ENCODE measurements at places on chromosomes 1 and 21.

DNA sequence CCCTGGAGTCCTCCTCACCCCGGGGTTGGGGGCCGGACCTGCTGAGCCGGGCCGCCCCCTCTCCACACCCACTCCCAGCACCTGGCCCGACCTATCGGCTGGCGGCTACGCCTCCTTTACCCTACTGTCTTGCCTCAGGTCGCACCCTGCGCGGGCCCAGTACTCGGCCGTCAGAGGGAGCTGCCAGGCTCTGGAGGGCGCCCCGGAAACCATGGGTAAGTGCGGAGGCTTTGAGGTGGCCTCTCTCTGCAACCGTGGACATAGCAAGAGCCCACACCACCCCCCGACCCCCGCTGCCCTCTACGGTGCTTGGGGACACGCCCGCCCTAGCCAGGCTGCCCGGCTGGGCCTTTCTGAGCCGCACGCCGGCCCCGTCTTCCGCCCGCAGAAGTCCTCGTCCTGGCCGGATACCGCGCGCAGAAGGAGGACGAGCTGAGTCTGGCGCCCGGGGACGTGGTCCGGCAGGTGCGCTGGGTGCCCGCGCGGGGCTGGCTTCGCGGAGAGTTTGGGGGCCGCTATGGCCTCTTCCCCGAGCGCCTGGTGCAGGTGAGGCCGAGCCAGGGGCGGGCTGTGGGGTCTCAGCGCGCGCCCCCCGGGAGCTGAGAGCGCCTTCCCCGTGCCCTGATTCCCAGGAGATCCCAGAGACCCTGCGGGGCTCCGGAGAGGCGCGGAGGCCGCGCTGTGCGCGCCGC lies at the start of gene SH3D21:
TSS of gene SH3D21 (plus strand) at position 159 of the 692 bp plus-strand sequence. CDS start at position 212, 53 bp downstream.
- no peak for DNase-seq

DNA sequence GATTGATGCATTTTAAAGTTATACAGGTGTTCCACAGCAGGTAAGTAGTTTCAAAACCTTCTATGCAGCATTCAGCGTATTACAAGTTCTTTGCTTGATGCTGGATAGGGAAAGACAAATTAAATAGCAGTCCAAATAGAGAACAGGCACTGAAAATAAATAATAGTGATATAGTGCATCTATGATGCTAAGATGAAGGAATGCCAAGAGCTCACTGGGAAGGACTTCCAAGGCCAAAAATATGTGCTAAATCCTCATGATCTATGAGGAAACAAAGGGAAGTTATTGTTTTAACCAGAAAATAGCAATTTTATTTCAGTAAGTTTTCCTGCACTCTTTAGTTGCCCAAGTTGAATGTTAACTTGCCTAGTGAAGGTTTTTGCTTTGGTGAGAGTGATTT lies 127.8 kb upstream of the GREM2 start:
- DNase-seq: no peak

- DNase-seq: no peak
Measured at GRCh38 chr1:235745503-235746136, 96.0 kb upstream of the GNG4 start.

- no peak for DNase-seq
Measured at GRCh38 chr1:89133747-89134146, 7.8 kb upstream of the GBP2 start.

- no peak for DNase-seq
Measured at GRCh38 chr1:204443260-204443619, 31.6 kb upstream of the PPP1R15B start.

- DNase-seq: no peak
Measured at GRCh38 chr1:47813970-47814369, 183.2 kb downstream of the TRABD2B start.

DNA sequence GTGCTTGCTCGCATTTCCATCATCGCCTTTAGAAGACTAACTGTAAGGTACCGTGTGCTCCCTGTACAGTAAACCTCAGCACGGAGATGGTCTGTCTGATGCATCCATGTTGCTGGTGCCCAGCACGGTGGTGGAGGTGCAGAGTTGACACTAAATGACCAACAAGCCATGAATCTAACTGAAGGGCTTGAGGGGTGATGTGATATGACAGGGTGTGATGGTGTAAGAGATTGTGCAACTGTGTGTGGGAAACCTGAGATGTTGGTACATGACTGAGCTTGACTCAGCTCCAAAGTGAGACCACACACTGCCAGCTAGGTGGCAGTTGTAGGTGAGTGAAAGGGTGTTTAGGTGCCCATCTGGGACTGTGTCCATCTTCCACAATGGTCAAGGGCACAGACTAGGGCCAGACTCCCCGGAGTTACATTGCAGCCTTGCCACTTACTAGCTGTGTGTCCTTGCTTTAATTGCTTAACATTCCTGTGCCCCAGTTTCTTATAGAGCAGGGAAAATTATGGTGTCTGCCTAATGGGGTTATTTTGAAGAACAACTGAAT lies 21.4 kb downstream of the SLC2A1 start:
- no peak for DNase-seq

DNA sequence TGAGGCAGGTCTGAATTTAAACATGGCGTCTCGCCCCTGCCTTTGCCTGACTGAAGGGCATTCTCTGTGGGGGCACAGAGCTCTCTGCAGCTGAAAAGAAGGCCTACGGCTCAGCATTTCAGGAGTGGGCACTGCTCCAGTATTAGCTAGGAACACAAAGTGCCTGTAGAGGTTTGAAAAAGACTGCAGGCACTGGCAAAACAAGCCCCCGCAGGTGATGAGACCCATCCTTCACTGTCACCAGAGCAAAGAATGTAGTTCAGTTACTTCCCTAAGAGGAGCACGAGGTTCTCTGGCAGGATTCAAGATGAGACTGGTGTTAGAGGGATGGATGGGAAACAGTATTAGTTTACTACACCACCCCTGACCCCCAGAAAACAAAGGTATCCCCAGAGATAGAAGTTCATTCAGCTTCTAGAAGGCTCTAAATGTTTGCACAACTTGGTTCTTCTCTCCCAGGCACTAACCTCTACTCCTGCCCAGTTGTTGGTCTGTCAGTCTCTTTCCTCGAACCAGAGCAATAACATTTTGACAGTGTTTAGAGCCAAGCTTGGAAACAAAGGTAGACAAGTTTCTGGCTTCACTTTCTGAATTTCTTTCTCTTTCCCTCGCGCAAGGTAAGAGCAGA lies 101.9 kb upstream of the KCNE2 start:
- DNase-seq: no peak

DNA sequence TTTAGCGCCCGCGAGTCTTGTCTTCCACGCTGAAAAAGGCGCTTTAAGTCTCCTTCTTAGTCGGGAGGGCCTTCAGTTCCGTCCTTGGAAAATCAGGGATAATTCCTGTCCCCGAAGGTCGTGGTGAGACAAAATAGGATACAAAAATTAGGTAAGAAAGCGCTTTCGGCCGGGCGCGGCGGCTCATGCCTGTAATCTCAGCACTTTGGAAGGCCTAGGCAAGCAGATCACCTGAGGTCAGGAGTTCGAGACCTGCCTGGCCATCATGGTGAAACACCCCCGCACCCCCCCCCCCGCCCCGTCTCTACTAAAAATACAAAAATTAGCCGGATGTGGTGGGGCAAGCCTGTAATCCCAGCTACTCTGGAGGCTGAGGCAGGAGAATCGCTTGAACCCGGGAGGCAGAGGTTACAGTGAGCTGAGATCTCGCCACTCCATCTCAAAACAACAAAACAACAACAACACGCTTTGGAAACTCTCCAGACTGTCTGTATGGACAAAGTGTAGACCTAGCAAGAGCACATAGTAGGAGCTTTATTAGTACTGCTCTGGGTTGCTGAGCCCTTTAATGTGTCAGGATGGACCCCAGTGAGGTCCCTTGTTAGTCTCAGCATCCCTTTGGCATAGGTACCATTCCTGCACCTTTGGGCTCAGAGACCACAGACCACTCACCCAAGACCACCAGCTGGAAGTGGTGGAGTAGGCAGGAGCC lies 790 bp upstream of the TMEM54 start:
- no peak for DNase-seq

GRCh38 chr1:109253803-109254620 lies 4.7 kb downstream of the CELSR2 start:
- no peak for DNase-seq

DNA sequence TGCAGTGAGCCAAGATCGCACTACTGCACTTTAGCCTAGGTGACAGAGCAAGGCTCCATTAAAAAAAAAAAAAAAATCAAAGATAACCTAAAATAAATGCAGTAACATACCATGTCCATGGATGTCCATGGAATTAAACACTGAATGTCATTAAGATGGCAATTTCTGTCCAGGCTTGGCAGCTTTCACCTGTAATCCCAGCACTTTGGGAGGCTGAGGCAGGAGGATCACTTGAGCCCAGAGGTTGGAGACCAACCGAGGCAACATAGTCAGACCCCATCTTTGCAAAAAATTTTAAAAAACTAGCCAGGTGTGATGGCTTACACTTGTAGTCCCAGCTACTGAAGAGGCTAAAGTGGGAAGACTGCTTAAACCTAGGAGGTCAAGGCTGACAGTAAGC lies 100.1 kb downstream of the RUSC1 start:
- no peak for DNase-seq
